ENCODE measurements at places on chromosomes 1 and 21.
A peak's percentile ranks its signal among the peaks of the same experiment; 100 is the strongest.

DNA sequence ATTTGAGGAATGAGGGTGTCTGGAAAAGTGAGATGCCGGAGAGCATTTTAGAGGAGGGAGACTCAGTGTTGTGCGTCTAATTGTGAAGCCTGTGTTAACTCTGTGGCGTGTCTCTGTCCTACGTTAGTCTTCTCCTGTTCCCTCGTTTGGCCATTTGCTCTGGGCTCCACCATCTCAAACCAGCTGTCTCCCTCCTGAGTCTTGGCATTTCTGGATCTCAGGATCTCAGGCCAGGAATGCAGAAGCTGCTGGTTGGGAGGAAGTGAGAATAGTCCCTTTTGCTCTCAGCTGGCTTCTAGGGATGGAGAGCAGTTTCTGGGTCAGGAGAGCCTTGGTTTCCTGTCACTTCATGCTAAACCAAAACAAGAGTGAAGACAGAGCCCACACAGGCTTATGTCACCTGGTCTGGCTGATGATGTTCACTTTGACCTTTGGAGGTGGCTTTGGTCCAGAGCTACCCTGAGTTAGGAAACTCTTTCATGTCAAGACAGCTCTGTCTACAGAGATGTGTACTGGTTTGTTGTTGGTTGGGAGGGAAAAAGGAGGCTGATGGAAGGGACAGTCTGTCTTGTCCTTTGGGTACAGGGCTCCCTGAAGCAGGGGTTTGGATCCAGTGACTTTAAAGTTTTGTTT, 859 bp downstream of the NFASC start:
- no peak for DNase-seq

GRCh38 chr1:23370709-23371584, 1.3 kb upstream of the ZNF436 start:
- no peak for DNase-seq

GRCh38 chr21:46122237-46122671, 24.3 kb downstream of the COL6A2 start:
- DNase-seq, result no peak

GRCh38 chr1:28915031-28915895, 894 bp downstream of the EPB41 start:
- DNase-seq, result peak; percentile 18

DNA sequence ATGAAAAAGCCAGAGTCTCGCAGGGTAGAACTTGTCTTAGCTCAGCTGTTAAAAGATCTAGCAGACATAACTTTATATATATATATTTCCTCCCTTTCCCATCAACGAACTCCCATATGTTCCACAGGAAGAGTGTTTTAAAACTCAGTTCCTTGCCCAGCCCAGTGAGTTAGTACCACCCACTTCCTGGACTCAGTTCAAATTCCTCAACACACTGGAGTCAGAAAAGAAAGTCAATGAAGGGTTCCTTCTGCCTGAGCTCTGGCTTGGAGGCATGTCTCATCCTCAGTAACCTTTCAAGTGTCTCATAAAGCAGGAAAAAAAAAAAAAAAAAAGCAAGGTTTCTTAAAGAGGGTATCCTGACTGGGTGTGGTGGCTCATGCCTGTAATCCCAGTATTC, 15.6 kb downstream of the TPM3 start:
- no peak for DNase-seq

- DNase-seq, result no peak
These were observed 15.8 kb upstream of the SLC25A44 start for GRCh38 chr1:156177919-156178654.

DNA sequence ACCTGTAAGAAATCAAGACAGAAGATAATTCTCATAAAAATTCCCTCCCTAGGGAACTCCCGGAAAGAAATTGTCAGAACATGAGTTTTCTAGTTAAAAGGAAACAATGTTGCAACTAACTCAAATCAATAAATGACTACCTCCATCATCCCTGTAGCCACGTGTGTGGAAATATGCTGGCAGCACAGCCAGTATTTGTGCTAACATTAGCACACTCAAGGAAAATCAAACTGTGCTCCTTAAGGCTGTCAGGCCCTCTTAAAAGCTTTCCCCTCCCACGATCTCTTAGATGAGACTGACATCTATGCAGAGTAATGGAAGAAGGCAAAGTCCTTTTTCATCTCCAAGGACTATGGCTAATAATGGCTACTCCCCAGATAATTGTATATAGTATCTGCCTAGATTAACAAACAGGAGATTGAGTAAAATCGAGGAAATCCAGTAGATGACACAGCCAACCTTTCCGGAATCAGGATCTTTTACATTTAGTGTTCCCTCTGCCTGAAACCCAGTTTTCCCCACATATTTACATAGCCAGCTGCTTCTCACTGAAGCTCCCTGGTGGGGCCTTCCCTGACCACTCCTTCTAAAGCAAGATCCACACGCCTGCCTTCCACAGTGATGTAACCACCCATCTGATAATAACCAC, 50.9 kb upstream of the NR5A2 start:
- DNase-seq, result no peak

- no peak for DNase-seq
These were observed 45.7 kb downstream of the GALNT2 start for GRCh38 chr1:230112782-230113181.

DNA sequence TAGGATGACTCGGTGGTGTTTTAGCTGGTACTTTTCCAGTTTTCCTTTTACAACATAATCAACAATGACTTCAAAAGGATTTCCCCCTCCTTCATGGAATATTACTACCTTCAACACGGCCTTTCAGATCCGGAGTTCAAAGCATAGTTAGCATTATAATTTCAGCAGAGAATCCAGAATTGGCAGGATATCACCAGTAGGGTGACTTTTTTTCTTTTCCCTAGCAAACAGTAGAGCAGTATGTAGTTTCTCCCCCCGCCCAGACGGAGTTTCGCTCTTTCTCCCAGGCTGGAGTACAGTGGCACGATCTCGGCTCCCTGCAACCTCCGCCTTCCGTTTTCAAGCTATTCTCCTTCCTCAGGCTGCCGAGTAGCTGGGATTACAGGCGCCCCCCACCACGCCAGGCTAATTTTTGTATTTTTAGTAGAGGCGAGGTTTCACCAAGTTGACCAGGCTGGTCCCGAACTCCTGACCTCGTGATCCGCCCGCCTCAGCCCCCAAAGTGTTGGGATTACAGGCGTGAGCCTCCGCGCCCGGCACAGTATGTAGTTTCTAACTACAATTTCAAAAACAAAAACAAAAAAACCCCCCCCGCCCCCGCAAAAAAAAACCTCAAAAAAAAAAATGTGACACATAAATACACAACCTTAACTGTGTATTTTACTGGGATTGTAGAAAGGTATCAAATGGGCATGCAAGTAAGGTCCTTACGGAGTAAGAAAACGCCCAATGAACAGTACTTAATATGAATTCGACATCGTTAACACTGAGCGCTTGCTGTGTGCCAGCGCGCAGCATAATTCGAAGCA, 1.5 kb upstream of the COX20 start:
- no peak for DNase-seq

DNA sequence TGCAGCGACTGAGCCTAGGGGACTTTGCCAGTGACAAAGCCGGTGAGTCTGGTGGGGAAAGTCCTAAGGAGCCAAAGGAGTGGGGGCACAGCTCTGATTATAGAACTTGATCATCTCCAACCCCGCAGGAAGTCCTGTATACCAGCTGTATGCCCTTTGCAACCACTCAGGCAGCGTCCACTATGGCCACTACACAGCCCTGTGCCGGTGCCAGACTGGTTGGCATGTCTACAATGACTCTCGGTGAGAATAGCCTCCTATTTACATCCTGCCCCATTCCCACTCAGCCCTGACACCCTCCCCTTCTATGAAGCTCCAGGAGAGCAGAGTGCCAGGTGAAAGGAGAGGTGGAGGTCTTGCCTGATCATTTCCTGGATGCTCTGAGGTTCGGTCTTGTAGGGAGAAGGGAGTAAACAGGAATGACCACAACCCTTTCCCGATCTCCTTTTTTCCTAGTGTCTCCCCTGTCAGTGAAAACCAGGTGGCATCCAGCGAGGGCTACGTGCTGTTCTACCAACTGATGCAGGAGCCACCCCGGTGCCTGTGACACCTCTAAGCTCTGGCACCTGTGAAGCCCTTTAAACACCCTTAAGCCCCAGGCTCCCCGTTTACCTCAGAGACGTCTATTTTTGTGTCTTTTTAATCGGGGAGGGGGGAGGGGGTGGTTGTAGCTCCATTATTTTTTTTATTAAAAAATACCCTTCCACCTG, 1.2 kb upstream of the PPOX start:
- DNase-seq, result no peak

GRCh38 chr1:179164494-179164893, 65.0 kb downstream of the ABL2 start:
- no peak for DNase-seq

GRCh38 chr1:156656806-156657740, 15.2 kb downstream of the BCAN start:
- peak; percentile 55 for DNase-seq

DNA sequence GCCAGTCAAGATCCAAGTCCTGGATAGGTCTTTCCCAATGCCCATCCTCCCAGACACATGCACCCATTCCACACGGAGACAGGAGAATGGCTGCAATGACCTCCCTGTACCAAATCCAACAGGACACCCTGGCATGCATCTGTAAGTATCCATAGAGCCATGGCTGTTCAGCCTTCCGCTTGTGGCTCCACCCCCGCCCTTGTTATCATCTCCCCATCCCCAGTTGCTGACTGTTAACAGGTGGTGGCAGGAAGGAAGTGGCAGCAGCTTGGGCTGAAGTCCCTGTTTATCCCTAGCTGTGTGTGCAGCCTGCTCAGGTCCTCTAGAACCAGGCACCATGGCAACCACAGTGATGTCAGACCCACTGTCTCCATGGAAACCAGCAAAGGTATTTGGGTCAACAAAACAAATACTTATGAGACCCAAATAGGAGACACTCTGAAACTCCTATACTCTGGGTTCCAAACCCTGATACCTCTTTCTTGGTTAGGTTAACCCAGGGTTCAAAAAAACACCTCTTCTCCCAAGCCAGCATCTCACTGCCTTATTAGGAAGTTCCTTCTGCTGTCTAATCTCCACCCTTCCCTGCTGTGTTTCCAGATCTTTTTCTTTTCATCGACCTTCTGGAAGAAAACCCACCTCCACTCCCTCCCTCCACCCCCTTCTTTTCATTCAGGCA, 721 bp downstream of the PBXIP1 start:
- peak; percentile 74 for DNase-seq

DNA sequence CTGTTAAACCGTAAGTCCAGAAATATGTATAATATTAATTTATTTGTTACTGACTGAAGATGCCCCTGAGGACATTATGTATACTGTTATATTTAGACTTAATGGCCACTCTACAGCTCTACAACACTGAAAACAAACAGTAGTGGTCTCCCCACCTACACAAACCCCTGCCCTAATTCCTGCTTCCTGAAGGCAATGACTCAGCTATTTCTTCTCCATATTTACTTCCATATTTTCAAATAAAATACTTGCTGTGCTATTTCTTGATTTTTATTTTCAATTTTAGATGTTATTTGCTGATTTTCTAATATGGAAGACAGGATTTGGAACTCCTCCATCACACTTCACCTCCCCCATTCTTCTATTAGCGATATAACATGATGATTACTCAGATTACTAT, 97.6 kb downstream of the PCNX2 start:
- no peak for DNase-seq

- no peak for DNase-seq
These were observed 24.1 kb downstream of the GPR3 start for GRCh38 chr1:27416387-27417111.

GRCh38 chr1:185279571-185279970, 37.5 kb downstream of the IVNS1ABP start:
- DNase-seq, result no peak

DNA sequence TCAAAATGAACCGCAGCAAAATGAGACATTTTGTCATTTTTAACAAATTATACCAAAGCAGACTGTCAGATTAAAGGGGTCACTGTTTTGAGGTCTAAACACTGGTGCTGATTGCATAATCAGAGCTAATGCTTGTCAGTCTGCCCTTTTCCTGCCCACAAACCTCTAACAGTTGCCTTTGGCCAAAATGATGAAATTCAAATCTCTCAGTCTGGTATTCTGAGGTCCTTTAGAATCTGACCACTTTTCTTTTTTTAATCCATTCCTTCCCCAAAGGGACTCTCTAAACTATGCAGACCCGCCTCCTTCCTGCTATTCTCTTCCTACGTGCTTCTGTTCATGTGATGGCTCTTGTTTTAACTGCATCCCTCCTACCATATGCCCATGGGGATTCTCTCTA, 145.2 kb upstream of the SPATA6 start:
- no peak for DNase-seq

DNA sequence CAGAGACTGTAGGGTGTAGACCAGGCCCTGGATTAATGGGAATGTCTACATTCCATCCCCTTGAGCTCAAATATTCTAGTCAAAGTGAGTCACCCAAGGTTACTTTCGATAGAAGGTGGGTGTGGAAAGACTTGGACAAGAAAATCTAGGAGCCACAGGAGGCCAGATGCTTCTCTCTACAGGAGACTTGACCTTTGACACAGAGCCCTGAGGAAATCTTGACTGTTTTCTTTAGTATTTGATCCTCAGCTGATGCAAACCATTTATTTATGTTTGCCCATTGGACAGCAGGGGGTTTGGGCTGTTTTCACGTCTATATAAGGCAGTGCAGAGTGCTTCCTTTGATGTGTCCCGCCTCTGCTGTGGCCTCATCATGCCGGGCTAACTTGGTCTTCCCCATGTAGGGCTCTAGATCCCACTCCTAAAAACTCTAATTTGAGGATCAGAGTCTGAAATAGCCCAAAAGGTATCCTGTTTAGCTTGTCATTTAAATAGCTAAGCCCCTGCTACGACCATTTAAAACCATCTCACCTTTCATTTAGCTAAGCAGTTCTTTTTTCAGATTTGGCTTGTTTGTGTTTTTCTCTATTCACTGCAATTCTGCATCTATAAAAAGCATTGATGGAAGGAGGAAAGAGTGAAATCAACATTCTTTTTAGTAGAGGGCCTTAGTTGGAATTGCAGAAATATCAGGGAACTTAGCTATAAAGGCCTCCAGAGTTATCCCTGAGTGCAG, 15.5 kb upstream of the MAP3K7CL start:
- DNase-seq, result no peak

GRCh38 chr1:97832481-97832880, 88.4 kb downstream of the DPYD start:
- no peak for DNase-seq

DNA sequence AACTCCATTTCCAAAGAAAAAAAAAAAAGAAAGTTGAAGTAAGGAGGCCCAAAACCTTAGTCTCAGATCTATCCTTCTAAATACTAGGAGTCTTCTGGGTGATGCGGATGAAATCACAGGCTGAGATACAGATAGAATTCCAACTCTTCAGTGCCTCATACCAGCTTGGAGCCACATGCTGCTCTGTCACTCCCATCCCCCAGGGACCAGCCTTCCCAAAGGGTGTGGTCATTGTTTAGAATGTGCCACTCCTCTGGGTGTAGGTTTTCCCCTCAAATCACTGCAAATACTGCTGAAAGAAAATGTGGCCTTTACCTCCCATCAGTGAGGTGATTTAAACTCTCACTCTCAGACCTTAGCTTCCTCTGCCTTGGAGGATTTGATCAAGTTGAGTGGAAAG, 112.9 kb downstream of the CDC7 start:
- no peak for DNase-seq

- DNase-seq, result no peak
These were observed 90.2 kb downstream of the LRRC7 start for GRCh38 chr1:69657971-69658370.

- no peak for DNase-seq
These were observed 12.9 kb downstream of the CAMK2N1 start for GRCh38 chr1:20472860-20473711.
